Activated naive CD8-positive, alpha-beta T cell treated with anti-CD3 and anti-CD28 coated beads, Interleukin-2, amount 50 U/mL, for 16 hours (primary cell): ENCODE measurements at places on chromosomes 2 and 18.

- DNase-seq = no peak
Measured at GRCh38 chr2:39266139-39266805, 22.5 kb upstream of the CDKL4 start.

GRCh38 chr2:166158546-166158945, 30.7 kb upstream of the SCN1A start:
- no peak for DNase-seq

DNA sequence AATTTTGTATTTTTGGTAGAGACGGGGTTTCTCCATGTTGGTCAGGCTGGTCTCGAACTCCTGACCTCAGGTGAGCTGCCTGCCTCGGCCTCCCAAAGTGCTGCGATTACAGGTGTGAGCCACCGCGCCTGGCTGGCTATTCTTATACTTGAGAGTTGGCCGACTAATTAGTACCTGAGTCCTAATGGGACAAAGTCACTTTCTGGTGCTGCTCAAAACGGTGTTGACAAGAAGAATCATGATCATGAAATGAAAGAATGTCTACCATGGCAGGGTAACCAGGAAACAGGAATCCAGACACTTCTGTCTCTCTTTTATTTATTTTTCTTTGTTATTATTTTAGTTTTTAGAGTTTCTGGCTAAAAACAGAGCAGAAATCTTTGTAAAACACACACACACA, 54.7 kb upstream of the RAB6D start:
- no peak for DNase-seq

DNA sequence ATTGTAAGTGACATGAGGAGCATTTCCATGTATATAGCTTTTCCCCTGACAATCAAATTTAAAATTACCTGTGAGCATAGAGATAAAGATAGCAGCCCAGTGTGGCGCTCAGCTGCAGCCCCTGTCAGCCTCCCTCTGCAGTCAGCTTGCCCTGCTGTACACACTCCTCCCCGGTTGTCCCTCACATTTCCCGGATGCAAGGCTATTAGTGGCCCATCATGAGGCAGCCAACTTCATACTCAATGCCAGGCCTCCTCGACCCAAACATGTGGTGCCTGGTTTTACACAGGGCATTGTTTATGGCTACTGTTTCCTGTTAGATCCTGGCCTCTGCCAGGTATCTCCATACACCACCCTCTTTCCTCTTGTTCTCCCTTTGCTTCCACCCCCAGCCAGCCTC, 116.1 kb upstream of the SH3BP4 start:
- no peak for DNase-seq

DNA sequence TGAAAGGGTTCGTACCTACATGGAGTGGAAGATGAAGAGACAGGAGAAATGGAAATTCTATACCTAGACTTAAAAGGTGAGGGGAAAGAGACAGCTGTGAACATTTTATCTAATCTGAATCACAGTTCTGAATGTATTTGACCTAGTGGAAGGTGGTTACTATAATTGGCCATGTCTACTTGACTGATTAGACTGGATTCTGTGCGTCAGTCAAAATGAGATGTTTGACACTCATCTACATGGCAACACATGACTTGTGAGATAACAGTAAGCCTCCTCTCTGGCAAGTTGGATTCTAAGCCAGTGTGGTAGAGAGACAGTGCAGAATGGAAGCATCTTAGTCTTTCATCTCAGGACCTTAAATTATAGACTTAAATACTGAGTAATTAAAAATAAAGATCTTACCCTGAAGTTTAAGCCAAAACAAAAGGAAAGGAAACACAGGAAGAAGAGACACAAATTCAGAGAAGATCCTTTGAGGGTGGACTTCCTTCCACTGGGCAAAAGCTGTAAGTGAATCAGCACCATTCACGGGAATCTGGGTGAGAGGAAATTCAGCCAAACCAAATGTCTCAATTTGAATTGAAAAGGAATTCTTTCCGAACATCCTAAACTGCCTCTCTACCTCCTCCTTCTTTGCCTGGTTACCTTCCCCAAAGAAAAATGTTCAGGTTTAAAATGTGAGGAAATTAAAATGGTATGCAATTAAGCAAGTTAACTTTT, 121.6 kb downstream of the EHBP1 start:
- no peak for DNase-seq

GRCh38 chr2:6679471-6679870, 186.2 kb downstream of the CMPK2 start:
- DNase-seq = no peak

GRCh38 chr18:79955302-79956075, 4.0 kb upstream of the SLC66A2 start:
- no peak for DNase-seq

DNA sequence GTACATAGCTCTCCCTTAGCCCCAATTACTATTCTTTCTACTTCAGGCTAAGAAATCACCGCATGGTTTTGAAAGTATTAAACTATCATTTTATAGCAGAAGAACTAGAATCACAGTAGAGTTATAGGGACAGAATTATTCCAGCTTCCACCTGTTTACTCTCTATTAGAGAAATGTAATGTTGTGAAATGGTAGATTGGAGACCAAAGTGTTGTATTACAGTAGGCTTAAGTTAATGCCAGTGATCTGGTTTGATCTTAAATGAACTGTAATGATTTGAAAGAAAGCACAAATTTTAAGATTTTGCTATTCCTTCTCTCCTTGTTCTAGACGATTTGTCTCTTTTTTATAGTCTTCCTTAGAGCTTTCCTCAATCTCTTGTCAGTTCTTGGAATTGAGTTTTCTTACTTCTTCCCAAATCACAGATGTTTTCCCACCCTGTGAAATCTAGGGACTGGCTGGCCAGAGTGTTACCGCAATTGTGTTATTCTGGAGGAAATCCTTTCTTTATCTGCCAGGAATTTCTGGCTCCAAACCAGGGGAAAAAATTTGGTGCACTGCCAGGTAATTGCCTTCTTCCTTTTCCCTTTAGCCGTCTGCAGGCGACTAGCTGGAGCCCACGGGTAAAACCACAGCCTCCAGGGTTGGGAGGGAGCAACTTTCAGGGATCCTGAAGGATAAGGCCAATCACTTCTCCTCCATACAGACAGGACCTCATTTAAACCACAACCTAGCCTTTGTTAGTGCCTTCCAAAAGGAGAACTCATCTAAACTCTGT, 51.7 kb downstream of the NOP58 start:
- DNase-seq = no peak

DNA sequence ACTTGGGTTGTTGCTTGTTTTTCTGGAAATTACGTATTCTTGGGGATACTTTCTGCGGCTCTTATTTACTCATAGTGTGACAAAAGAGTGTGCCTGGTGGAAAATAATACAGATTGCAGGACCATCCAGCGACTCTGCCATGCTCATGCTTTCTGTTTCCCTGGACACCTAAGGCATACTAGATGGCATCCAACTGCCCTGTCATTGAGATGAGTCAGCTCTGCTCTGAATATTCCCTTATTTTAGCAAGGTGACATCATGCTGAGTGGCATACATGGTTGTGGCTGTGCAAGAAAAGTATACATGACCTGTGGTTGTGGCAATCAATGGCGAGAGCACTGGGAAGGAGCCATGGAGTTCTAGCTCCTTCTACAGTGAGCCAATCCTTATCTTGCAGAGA, 471.0 kb downstream of the TMEM182 start:
- DNase-seq = no peak
